Suprapubic skin (tissue), 4 donors: ENCODE measurements at places on chromosomes 13 and 19.

DNA sequence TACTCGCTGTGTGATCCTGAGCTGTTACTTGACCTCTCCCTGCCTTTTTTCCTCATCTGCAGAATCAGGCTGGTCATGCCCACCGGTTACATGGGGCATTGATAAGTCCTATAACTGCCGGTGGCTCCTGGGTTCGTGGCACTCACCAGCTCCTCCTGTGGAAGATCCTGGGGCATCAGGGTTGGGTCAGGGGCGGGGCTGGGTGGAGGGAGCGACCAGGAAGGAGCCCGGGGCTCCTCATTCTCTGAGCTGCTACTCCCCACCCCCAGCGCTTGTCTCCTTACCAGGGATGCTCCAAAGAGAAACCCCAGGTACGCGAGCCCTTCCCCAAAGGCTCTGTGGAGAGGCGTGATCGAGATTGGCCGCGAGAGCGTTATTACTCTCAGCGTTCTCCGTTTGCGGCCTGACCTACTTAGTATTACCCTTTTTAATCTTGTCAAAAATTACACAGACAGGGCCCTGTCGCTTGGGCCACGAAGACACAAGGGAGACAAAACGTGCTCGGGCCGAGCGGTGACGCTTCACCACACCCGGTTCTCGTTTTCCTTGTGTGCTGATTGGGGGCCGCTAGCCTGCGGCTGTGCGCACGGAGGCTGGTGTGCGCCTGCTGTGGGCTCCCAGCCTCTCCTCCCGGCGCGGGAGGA is 10.7 kb downstream of the HDGFL2 start:
- DNase-seq: no peak

DNA sequence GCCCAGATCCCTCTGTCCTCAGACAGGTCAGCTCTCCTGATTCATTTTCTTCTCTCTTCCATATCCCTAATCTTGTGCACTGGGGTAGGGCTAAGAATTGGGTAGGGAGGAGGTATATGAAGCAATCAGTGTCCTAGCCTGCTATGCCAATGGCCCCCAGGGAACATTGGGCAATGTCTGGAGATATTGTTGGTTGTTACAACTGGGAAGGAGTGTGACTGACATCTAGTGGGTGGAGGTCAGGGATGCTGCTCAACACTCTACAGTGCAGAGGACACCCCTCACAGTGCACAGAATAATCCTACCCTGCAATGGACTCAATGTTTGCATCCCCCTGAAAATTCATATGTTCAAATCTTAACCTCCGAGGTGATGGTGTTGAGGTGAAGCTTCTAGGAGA is 57.5 kb downstream of the CPAMD8 start:
- DNase-seq: no peak

DNA sequence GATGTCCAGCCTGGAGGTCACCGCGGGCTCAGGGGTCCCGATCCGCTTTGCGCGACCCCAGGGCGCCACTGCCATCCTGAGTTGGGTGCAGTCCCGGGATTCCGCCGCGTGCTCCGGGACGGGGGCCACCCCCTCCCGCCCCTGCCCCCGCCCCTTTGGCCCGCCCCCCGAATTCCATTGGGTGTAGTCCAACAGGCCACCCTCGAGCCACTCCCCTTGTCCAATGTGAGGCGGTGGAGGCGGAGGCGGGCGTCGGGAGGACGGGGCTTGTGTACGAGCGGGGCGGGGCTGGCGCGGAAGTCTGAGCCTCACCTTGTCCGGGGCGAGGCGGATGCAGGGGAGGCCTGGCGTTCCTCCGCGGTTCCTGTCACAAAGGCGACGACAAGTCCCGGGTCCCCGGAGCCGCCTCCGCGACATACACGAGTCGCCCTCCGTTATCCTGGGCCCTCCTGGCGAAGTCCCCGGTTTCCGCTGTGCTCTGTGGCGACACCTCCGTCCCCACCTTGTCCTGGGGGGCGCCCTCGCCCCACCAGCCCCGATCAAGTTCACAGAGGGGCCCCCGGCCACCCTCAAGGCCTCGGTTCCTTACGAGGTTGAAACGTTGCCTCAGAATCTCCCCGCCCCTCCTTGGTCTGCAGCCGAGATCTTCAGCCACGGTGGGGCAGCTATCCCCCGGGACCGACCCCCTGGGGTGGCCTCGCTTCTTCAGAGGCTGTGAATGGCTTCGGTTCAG is 1.2 kb downstream of the LDLR start:
- DNase-seq: peak; percentile 100

GRCh38 chr19:14795078-14795721 is 16.8 kb upstream of the ADGRE2 start:
- DNase-seq: no peak

GRCh38 chr19:58044391-58044790 is 10.6 kb downstream of the ZSCAN1 start:
- DNase-seq: no peak

DNA sequence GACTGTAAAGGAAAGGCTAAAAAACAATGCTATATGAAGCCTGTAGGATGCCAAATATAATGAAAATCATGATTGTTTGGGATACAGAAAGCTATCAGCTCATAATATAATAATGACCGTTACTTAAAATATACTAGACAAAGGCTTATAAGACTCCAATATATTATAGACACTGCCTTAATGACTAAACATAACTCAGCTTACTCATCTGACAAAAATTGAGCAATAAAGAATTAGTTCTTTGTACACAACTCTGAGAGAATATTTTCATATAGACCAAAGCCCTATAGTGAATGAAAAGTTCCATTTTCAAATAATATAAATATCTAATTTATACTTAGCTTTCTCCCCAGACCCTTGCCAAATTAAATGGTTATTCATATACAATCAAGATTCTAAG is 283.3 kb downstream of the DIAPH3 start:
- no peak for DNase-seq

GRCh38 chr19:36081385-36081784 is 26.7 kb downstream of the WDR62 start:
- DNase-seq: no peak

DNA sequence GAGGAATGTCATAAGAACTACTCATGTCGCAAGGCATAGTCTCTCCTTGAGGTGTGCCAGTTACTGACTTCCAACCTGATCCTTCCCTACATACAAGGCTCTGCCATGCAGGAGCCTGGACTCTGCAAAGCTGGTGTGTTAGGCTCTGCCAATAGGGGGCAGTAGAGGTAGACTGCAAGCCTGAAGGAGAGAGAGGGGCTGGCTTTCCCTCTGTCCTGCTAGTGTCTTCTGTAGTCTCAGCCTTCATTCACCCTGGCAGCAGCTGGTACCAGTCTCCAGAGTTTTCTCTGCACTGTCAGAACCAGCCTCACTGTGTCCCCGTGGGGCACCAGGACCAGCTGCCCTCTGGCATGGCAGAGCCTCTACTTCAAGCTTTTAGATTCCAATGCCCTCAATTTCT is 14.5 kb downstream of the SHISA2 start:
- DNase-seq: no peak

GRCh38 chr19:2227415-2228156 is 8.5 kb downstream of the PLEKHJ1 start:
- no peak for DNase-seq

GRCh38 chr19:33628921-33629825 is 7.4 kb downstream of the CHST8 start:
- DNase-seq: peak; percentile 52

GRCh38 chr13:33855371-33855895 is 37.5 kb downstream of the RFC3 start:
- no peak for DNase-seq

- DNase-seq: no peak
Observed at GRCh38 chr13:109684084-109684823, 102.1 kb downstream of the IRS2 start.
